GM04504 (cell line): ENCODE measurements at places on chromosomes 1 and 21.

GRCh38 chr21:31509194-31510017 is 150.1 kb upstream of the SOD1 start:
- no peak for DNase-seq

GRCh38 chr1:184395937-184396480 is 9.2 kb downstream of the C1orf21 start:
- DNase-seq: no peak

GRCh38 chr1:47656719-47657685 is 219.2 kb downstream of the FOXD2 start:
- no peak for DNase-seq

DNA sequence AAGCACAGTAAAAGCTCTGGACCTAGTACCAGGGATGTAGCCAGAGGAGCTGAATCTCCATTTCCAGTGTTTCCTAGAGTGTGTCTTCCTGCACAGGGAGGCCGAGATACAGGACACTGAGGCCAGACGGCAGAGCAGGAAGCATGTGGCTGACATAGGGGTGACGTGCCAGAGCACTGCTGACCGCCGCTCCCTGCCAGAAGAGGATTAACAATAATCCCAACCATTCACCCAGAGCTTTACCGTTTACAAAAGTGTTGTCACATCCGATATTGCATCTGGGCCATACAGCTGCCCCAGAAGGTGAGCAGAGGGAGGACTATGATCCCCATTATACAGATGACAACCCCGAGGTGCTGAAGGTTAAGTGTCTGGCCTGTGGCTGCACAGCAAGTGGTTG is 5.8 kb upstream of the CLDN19 start:
- no peak for DNase-seq

DNA sequence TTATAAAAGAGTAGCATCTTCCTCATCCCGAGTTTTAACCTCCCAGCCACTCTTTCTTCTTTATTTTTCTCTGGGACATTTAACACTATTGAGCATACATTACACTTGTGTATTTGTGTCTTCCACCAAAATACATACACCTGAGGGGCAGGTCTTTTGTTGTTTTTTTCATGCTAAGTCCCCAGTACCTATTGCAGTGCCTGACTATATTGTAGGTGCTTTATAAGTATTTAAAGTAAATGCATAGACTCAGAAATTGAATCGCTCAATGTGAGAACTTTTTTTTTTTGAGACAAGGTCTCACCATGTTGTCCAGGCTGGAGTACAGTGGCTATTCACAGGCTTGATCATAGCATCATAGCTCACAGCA is 7.8 kb upstream of the SEMA4A start:
- no peak for DNase-seq
